Ascending aorta (tissue), 2 donors: ENCODE measurements at places on chromosomes 6 and 20. TPM values are rescaled to one million over a fixed set of nuclear protein-coding genes. Genes with fewer than 3 reads are reported as not detected.

- no peaks in the 10 kb centered on the region for H3K36me3 ChIP-seq
- no peak for DNase-seq
- H3K4me1 ChIP-seq: no peaks in the 10 kb centered on the region
- no peaks in the 10 kb centered on the region for H3K27me3 ChIP-seq
- no peak overlapping the region for H3K4me3 ChIP-seq
These were observed 23.6 kb downstream of the FOXA2 start for GRCh38 chr20:22560817-22561216.

ID4 gene
- 103 TPM for total RNA-seq

GRCh38 chr6:161636882-161637430 lies 363.1 kb upstream of the AGPAT4 start:
- no peak for DNase-seq
- H3K4me3 ChIP-seq: no peak overlapping the region
- H3K4me1 ChIP-seq: no peaks in the 10 kb centered on the region
- no peak overlapping the region for H3K27ac ChIP-seq
- no peaks in the 10 kb centered on the region for H3K36me3 ChIP-seq

GRCh38 chr20:60870040-60870439 lies 382.0 kb upstream of the CDH4 start:
- H3K4me3 ChIP-seq: no peak overlapping the region
- no peaks in the 10 kb centered on the region for H3K27me3 ChIP-seq
- H3K27ac ChIP-seq: no peak overlapping the region
- no peaks in the 10 kb centered on the region for H3K4me1 ChIP-seq
- no peaks in the 10 kb centered on the region for H3K36me3 ChIP-seq

MYT1 gene
- not detected for total RNA-seq

CLVS2 gene
- not detected for total RNA-seq
